ENCODE measurements at places on chromosomes 4 and X.

- no peak for DNase-seq
These were observed 2313.8 kb downstream of the ARAP2 start for GRCh38 chr4:33930497-33930896.

DNA sequence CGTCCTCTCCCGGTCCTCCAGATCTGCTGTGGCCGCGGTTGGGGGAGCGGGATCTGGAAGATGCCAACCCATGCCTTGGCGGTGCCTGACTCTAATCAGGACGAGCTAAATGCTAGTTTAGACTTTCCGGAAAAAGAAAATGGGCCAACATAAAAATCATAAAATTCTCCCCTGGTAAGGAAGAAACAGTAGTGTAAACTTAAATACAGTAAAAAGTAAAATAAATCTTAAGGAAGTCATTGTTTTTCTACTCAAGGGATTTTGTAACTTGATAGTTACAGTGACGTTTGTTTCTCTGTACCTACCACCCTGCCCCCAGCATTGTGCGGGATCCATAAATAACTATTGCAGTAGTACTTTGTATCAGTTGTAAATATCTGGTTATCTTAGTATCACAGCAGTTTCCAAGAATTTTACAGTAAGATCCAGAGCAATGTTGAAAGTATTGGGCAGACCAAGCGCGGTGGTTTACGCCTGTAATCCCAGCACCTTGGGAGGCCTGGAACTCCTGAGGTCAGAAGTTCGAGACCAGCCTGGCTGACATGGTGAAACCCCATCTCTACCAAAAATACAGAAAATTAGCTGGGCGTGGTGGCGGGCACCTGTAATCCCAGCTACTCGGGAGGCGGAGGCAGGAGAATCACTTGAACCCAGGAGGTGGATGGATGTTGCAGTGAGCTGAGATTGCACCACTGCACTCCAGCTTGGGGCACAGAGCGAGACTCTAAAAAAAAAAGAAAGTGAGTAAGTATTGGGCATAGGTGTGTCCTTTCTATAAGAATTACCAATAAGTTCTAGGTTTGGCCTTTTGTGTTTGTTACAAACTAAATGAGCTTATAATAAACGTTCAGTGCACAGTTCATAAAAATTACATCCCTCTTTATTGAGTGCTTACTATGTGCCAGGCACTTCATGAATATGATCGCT is 1.0 kb upstream of the PLA2G12A start:
- DNase-seq = no peak

DNA sequence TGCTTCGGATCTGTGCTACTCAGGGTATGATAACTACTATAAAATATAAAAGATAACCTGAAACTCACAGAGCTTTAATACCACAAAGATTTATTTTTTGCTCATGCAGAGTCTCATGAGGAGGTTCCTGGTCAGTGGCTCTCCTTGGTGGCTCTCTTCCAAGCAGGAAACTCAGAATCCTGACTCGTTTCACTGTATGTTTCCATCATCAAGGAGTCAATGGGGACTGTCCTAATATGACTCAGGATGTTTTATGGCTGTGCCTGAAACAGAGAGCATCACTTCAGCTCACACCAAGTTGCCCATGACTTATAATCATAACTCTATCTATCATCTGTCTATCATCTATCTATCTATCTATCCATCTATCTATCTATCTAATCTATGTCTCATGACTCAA is 620.8 kb upstream of the NR3C2 start:
- no peak for DNase-seq

GRCh38 chr4:1398681-1399507 is 7.3 kb downstream of the NKX1-1 start:
- no peak for DNase-seq

DNA sequence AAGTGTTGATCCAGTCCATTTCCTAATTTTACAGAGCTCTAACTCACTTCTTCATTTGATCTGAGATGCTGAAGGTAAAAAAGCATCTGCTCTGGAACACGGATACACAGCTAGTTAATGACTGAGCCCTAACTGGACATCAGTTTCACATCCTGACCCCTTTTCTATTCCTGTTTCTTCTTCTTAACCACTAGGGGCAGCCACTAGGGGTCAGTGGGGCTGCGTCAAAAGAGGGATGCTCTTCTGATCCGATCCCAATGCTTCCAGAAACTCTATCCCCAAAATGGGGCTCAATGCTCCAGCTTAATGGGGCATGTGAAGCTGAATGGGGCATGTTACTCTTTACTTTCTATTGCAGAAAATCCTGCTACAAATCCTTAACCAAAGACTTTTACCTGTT is 33.4 kb upstream of the PHKA2 start:
- DNase-seq = no peak

- no peak for DNase-seq
These were observed 472.8 kb downstream of the TMA16 start for GRCh38 chr4:163967263-163967662.

DNA sequence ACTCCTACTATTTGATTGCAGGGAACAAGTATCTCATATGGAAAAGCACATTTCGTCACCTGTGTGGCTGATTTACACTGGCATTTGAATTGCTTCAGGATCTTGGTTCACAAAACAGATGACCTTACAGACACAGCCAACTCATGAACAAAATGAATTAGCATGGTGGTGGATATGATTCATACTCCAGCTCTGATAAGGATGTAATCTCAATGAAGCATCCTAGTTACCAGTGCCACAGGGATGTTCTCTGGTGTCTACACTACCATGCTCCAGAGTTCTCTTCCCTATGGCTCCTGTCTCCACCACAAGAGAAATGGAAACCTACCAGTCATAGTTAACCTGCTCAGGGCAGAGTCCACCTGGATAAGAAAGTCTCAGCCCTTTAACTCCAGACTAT is 40.7 kb downstream of the TEC start:
- no peak for DNase-seq

- no peak for DNase-seq
These were observed 35.3 kb downstream of the SMS start for GRCh38 chrX:21975812-21976211.

DNA sequence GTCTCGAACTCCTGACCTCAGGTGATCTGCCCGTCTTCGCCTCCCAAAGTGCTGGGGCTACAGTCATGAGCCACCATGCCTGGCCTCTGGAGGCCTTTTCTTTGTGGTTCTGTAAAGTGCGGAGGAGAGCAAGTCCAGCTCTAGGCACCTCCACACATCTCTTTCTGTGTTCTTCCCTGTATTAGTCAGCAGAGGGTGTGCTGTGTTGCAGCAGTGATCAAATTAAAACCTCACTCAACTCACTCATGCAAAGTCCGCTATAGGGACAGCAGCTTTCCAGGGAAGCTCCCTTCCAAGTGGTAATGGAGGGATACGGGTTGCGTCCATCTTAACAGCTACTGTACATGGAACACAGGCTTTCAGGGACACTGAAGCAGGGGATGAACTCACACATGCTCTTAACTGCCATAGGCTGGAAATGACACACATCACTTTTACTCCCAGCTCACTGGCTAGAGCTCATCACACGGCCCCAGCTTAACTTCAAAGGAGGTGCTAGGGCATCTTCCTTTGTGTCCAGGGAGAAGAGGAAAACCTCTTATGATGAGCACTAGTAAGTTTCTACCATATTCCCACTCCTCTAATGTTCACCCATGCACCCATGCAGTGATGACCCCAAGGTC is 36.0 kb upstream of the CCNG2 start:
- DNase-seq = no peak

- no peak for DNase-seq
These were observed 5.2 kb upstream of the F11 start for GRCh38 chr4:186260504-186261448.

- DNase-seq = no peak
These were observed 317.3 kb downstream of the PPP1R2C start for GRCh38 chrX:42460706-42461105.

GRCh38 chr4:173332963-173333657 is 1.0 kb downstream of the HMGB2 start:
- DNase-seq = no peak

DNA sequence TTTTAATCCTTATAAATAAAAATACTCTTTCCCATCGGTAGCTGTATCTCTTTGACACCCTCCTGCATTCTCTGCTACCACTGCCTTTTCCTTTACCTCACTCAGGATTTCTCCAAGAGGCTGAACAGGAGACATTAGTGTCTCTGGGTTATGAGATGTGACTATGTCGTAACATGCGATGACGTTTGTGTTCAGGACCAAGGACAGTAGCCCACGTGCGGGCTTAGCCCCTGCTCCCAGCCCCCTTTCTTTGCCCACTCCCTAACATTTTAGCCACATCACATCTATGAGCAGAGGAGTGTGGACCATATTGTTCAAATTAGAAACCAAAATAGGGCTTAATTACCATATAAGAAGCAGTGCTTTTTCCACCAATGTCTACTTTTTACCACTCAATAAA is 369.3 kb downstream of the FBXW7 start:
- no peak for DNase-seq

DNA sequence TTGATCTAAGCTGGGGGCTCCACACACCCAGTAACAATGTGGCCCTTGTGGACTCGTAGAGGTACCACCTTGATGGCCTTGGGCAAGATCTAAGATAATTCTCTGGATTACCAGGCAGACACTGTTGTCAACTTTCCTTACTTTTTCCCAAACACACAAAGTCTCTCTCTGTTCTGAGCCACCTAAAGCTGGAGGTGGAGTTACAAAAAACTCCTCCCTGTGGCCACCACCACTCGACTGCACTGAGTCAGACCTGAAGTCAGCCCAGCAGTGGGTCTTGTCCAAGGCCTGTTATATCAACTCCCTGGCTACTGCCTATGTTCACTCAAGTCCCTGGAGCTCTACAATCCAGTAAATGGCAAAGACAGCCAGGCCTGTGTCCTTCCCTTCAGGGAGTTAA is 70.1 kb upstream of the TECRL start:
- no peak for DNase-seq

GRCh38 chr4:4430492-4431195 is 43.7 kb downstream of the NSG1 start:
- no peak for DNase-seq

GRCh38 chrX:17409566-17410290 is 34.7 kb downstream of the NHS start:
- no peak for DNase-seq

- DNase-seq = no peak
These were observed 89.3 kb upstream of the UGT8 start for GRCh38 chr4:114509340-114509739.

GRCh38 chrX:80812176-80812575 is 2.5 kb upstream of the BRWD3 start:
- DNase-seq = no peak

DNA sequence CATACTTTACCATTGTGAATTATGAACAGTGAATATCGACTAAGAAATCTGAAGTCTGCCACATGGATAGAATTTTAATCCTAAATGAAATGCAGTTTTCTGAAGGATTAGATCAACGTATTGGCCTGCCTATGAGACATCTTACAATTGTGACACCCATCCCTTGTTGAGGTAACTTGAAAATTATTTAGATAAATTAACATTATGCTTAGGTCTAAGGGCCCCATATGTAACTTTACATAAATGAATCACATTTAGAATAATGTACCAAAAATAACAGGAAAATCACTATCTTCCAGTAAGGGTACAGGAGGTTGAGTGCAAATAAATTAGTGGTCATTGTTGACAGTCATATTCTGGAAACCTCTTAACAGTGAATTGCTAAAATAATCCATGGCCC is 13.5 kb downstream of the XAGE5 start:
- DNase-seq = no peak

DNA sequence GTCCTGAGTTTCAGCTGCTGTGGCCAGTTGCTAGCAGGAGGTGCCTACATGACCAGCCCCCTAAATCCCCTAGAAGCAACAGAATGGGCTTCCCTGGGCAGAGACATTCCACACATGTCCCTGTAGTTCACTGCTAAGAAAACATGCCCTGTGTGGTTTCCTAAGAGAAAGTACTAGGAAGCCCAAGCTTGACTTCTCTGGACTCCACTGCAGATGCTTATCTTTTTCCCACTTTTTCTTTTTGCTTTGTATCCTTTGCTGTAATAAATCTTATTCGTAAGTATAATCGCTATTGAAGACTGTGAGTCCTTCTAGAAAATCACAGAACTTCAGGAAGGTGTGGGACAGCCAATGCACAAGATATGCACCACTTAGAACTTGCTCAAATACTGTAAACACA is 15.6 kb downstream of the RPGR start:
- DNase-seq = no peak

DNA sequence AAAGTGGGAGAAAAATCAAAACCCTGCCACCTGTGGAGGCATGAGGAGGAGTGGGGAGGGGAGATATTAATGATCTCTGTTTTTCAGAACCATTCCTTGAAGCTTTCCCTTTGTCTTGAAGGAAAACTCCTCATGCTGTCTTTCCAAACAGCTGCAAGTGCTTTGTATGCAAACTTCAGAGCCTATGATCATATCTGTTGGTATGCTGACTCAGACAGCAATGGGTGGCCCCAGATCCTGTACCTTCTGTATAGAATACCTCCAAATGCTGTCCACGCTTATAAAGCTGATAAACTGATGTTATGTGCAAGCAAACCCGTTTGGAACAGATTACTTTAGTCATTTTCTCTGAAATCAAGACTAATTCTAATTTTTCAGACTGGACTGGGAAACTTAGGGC is 31.9 kb downstream of the BMP15 start:
- DNase-seq = no peak

DNA sequence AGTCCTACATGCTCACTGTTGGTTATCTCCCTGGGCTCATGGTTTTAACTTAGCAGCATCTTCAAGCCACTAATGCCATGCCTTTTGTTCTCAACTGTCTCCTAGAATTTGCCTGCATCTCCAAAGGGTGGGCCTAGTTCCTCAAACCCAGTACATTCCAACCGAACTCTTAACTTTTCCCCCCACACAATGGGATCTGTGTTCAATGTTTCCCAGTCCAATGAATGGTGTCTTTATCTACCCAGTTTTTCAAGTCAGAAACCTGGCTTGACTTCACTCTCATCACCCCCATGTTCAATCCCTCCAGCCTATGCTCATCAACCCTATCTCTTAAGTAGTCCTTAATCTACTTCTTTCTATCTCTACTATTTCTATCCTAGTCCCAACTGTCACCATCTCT is 12.9 kb downstream of the CD40LG start:
- DNase-seq = no peak

- DNase-seq = no peak
These were observed 18.9 kb downstream of the ASMTL start for GRCh38 chrX:1433646-1434357.

DNA sequence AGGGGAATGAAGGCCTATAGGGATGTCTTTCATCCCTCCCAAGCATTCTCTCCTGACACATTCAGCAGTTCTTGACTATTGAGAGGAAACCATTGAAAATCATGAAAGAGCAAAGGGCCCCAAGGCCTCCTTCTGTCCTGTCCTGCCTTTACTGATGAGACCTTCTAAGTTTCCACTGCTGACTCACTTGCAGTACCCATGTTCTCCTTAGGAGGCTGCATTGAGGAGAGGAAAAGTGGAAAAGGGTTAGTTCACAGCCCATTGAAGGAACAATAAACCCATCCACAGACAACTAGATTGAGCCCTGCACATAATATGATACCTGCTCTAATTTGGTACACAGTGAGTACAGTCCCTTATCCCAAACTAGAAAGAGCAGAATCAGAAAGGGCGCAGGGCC is 115.1 kb upstream of the PNPLA4 start:
- DNase-seq = no peak

GRCh38 chrX:151563449-151563848 is at the start of gene PASD1:
PASD1 (plus strand) TSS chrX:151563675; CDS start chrX:151601554, 37,879 bp downstream.
- DNase-seq = no peak
